ENCODE measurements at places on chromosomes 13 and 19.

GRCh38 chr19:15511671-15512424, 3.5 kb downstream of the CYP4F22 start:
- DNase-seq: no peak

- no peak for DNase-seq
Observed at GRCh38 chr19:54477650-54478049, 4.6 kb upstream of the CDC42EP5 start.

DNA sequence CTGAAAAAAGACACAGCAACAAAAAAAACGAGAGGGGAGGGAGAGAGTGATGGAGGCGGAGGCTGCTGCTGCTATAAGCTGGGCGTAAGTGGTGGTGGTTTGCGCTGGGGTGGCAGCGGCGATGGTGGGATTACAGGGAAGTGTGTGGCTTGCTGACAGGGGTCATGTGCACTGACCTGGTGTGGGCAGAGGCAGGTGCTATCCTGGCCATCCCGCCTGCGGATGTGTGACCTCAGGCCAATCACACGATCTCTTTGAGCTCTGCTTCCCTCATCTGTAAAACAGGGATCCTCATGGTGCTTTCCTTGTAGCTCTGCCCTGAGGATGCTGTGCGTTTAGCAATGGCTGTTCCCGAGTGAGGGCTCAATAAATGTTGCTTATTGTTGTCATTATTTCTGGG, 3.3 kb upstream of the ZNF580 start:
- no peak for DNase-seq

- DNase-seq: no peak
Observed at GRCh38 chr19:30653646-30654386, 281.6 kb downstream of the ZNF536 start.

- DNase-seq: no peak
Observed at GRCh38 chr19:55544776-55545439, 435 bp downstream of the SBK3 start.

Measured in CD4-positive, alpha-beta T cell treated with Interleukin-12 subunit alpha and Interleukin-12 subunit beta, for 1 hour (primary cell).